Stimulated activated CD4-positive, alpha-beta T cell treated with anti-CD3 and anti-CD28 coated beads, Interleukin-1b, Interleukin-23, amount 100 ng/mL, for 1 hour (primary cell): ENCODE measurements at places on chromosomes 5 and 9.

DNA sequence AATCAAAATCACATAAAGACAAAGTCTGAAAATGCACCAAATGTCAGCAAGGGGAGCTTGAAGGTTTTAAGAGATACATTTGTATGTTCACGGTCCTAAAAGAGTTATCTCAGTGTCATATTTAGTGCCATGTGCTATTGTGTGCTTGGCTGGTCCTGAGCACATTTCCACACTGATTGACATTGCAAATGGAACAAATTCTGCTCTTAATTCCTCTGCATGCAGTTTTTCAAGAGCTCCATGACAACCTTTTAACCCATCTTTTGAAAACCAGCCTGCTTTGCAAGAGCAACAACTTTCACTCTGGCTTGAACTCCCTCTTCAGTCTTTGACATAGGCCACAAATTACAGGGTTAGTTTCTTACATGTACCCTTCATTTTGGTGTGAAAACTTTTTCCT is 175.4 kb upstream of the ACTBL2 start:
- no peak for DNase-seq

DNA sequence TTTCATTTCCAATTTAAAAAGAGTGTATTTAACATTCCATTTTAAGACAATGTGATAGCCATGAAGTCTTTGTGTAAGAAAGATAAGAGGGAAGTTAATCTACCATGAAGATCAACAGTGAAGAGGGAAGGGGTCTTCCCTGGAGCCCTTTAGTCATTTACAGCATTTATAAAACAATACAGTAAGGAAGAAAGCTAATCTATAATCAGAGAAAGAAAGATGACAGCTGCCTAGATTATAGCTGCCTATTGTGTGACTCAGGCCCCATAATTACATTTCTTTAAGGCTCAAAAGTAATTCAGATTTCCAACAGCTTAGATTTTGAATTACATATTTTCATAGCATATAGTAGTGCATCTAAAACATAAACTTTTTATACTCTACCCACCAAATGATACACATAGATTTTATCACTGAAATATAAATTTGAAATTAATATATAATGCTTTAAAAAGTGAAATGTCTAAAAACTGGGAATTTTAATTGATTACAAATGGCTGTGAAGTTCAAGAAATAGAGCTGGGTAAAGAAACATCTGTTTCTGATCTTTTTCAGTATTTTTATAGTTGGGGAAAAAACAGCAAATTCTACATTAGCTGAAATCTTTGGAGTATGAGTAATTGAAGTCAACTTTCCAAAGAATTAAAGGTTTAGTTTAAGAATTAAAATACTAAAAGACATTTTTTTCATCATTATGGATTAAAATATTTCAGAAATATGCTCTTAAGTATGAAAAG is 89.6 kb downstream of the RIC1 start:
- DNase-seq = no peak

DNA sequence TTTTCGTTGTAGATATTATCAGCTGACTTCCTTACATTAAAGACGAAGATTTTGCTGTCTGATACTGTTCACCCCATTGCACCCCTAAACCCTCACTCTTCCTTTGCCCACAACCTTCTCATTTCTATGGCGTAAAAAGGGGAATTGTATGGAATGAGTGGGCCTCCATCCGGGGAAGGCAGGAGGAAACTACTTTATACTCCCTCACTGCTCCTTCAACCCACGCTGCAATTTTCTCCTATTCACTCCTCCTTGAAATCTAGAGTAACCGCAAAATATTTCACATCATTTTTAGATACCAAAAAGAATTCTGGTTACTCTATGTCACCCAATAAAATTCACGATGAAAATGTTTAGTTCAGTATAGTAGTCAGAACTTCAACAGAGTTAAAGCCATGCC is 330.8 kb downstream of the DIRAS2 start:
- DNase-seq = no peak

- no peak for DNase-seq
Measured at GRCh38 chr5:124599028-124599973, 147.1 kb downstream of the ZNF608 start.

- DNase-seq = no peak
Measured at GRCh38 chr5:160341309-160341870, 29.0 kb upstream of the CCNJL start.

GRCh38 chr5:171416160-171417049 is 3.0 kb upstream of the FGF18 start:
- no peak for DNase-seq

- DNase-seq = no peak
Measured at GRCh38 chr9:82584349-82584863, 478.5 kb downstream of the RASEF start.

DNA sequence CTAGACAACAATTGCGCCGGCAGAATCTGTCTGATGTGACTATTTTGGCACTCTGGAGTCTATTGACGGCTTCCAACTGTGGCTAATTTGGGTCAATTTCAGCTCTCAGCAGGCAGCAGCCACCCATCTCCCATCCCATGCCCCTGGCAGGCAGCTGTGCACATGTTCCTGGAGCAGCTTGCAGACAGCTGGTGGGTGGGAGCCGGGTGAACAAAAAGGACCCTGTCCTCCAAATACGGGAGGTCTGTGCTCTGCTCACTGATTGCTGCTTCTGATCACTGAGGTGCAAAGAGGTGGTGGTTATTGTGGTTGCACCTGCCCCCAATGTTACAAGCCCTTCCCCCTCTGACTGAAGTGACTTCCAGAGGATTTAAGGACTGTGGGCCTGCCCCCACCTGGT is 45.0 kb upstream of the N4BP3 start:
- DNase-seq = no peak

DNA sequence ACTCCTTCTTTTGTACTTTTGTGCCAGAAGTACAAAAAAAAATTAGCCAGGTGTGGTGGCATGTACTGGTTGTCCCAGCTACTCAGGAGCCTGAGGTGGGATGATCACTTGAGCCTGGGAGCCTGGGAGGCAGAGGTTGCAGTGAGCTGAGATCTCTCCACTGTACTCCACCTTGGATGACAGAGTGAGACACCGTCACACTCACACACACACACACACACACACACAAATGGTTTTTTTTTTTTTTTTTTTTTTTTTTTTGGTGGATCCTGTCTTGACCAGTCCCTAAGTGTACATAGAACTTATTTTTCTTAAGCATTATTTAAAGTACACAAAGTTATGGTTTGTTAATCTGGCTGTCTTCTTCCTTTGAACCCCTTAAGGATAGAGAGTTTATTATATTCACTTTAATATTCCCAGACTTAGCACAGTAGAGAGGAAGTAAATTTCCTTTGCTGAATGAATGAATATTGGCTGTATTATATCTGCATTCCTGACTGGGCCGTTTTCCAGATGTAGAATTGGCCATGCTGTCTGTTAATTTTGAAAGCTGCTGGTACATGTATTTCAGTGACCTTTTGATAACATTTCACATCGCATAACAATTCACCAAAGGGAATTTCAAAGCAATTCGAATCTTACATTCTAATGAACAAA is 429.0 kb upstream of the ZNF608 start:
- DNase-seq = no peak

- DNase-seq = no peak
Measured at GRCh38 chr5:111173476-111173875, 50.7 kb upstream of the CAMK4 start.

DNA sequence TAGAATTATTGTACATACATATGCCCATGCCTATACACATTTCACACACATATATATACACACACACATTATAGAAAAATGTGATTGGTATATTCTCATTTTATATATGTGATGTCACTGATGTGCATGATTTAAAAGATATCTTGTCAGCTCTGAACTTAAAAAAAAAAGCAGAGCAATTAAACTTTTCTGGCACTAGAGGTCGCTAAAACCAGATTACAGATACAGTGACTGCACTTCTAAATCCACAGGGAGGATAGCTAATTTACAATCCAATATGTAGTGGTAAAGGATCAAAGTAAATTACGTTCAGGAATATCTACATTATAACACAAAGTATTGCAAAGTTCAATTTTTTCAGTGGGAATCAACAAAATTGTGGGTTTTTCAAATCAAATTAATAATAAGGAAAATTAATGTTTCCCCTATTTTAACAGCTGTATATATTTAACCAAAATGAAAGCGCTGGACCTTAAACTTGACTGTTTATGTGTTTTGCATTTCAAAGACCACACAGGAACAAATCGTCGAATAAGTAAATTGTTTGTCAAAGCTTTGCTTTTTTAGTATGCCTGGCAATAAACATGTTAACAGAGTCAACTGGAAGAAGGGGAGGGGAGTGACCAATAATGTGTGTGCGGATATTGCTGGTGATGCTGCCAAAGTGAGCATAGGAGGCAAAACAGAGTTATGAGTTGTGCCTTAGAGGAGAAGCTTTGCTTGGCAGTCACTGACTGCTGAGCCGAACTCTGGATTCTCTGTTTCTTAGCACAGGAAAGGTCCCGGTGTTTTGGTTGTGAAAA is 1201.4 kb upstream of the C9orf72 start:
- DNase-seq = no peak

- no peak for DNase-seq
Measured at GRCh38 chr9:27537756-27538155, 8.1 kb upstream of the MOB3B start.

GRCh38 chr5:127441799-127442484 is 75.5 kb upstream of the PRRC1 start:
- no peak for DNase-seq

GRCh38 chr9:93930070-93930469 is 25.1 kb downstream of the BARX1 start:
- no peak for DNase-seq

DNA sequence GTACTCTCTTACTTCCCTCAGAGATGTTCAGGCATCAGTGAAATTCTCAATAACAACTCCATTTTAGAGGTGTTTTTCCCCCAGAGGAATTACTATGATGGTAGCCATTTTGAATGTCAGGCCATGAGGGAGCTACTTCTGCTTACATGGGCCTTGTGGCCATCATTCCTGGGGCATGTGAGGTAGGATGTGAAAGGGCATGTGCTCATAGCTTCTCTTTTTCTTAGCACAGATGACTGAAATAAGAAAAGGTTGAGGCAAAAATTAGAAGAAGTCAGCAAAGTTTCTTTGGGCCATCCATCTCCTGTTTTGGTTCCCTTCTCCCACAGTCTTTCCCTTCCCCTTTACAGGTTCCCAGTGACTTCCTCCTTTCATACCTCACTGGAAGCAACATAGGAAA is 68.8 kb downstream of the FEM1C start:
- DNase-seq = no peak

GRCh38 chr5:172077664-172078425 is 71.4 kb upstream of the FBXW11 start:
- no peak for DNase-seq

- DNase-seq = no peak
Measured at GRCh38 chr9:137454145-137454596, 5.0 kb downstream of the NSMF start.

DNA sequence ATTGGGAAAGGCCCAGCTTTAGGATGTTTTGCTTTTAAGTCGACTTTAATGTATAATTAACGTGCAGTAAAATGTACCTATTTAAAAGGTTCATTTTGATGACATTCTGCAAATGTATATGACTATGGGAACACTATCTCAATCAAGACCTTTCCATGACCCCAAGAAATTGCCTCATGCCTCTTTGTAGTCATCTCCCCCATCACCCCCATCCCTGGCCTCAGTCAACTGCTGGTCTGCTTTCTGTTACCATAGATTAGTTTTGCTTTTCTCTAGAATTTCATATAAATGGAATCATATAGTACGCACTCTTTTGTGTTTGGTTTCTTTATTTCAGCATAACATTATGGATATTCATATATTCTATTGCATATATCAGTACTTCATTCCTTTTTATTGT is 80.7 kb upstream of the C9orf72 start:
- no peak for DNase-seq

- peak; percentile 37 for DNase-seq
Measured at GRCh38 chr9:126326228-126327005, at the start of gene MVB12B. Gene MVB12B, plus strand, starts transcription at chr9:126326829. Its CDS starts 101 bp downstream, at chr9:126326930.

DNA sequence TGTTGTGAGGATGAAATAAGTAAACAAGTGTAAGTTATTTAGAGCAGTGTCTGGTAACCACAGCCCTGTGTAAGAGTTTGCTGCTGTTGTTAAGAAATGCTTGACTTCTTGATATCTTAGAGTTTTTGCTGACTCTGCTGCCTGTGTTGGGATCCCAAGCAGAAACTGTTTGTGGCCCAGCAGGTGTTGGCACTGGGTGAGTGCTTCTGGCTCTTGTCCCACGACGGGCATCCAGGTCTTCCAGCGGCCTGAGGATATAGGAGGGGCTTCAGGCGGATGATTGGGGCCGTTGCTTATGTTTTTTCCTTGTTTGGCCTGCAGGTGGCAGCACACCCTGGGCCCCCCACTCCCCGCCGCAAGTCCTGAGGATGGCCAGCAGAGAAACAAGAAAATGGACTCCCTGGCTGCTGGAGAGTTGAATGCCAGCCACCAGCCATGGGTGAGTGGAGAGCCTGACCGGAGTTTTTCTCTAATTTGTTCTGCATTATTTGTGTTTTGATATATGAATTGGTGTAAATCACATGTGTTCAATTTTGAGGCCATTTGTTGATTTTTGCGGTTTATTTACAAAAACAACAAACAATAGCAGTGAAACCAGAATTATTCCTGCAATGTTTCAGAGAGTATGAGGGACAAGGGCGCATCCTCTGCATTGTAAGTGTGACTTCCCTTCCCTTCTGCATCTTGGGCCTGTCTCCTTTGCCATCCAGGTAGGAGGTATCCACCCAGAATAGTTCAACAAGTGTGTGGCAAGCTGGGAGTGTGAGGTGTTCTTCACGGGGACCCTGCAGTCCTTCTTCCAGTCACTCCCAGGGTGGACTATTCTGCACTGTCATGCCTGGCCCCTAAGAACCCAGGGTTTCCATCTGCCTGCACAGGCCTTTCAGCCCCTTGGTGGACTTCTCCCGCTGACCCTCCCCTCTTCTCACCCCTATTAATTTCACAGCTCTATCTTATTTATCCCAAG is 50.3 kb downstream of the SLC22A5 start:
- no peak for DNase-seq

DNA sequence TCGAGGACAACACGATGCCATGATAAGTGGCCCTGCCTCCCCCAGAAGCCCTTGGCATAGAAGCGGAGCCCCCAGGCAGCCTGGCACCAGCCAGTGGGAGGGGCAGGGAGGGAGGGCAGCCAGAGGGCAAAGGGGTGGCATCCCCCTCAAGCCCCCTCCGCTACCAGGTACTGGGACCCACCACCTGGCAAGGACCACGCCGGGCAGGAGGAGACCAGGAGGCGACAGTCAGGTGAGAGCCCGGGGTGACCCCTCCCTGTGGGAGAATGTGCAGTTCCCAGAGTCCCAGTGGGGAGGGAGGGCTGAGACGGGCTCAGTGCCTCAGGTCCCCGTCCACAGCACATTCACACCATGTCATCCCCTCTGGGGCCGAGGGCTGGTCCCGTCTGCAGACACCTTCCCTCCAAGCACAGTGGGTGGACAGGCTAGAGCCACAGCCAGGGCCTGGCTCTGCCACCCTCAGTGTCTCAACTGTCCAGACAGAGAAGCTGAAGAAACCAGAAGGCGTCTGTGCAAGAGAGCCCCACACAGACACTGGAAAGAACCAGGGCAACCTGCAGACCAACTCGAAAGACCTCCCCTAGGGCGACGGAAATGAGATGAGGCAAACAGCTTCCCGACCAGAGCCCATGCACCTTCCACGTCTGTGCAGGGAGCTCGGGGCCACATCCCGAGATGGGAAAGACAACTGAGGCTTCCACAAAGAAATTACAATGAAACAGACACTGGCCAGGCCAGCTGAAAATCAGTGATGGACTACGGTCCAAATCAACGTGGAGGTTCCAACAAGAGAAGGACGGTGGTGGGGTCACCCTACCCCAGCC is 11.1 kb downstream of the BRD3 start:
- DNase-seq = no peak

GRCh38 chr9:86600977-86601376 is 246.8 kb upstream of the TUT7 start:
- DNase-seq = no peak
